ENCODE measurements at places on chromosomes 7 and 10.

- DNase-seq = no peak
Observed at GRCh38 chr7:66804001-66804400, 63.5 kb downstream of the RABGEF1 start.

DNA sequence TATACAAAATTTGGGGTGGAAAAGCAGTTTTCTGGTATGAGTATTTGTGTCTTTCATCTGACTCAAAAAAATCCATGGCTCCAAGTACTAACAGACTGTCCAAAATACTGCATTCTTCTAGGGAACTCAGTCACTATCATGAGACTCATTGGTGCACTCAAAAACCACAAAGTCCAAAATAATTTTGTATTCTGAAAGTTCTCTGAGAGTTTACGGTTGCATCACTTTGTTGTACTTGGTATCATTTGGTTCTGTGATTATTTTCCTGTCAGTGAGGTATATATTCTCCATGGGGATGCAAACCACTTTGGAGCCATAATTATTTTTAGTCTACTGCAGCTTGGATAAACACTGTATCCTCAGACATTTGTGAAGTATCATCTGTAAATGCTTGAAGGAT, 28.0 kb upstream of the CABCOCO1 start:
- no peak for DNase-seq

DNA sequence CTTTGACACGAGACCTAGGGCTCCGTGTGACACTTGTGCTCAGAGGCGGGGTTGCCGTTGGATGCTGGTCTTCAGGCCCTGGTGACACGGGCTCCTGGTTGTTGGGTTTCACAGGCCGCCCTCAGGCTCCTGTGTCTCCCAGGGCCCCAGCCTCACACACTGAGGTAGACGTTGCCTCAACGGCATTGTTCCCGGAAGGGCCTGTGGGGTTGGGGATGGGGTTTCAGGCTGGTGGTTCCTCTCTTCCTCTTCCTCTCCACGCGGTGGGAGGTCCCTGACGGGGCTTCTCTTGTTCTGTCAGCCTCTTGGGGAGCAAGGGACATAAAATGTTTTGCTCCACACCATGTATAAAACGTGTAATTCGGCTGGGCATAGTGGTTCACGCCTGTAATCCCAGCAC, 125.1 kb downstream of the TRRAP start:
- no peak for DNase-seq

GRCh38 chr7:131556053-131556908, at the start of gene PODXL:
Gene PODXL, minus strand, starts transcription at chr7:131556628. Its CDS starts 269 bp downstream, at chr7:131556359.
- DNase-seq = no peak

DNA sequence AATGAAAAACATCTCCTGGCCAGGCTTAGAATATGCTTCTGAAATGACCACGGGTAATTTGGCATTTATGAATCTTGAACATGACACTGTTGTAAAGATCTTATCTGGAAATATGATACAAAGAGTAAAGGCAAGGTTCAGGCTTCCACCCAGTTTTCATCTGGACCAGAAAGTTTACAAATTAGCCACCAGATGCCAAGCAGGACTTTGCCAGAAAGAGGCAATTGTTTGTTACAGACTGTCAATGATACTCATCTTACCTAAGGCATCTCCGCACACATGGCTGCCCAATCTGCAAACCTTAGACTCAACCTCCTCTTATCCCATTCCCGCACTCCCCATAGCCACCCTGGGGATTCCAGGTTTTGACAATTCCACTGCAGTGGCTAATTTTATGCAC, 795.3 kb downstream of the TYW1 start:
- no peak for DNase-seq

Data from NCI-H187 treated with DMSO at 0.1 percent for 48 hours (cell line).